Astrocyte (in vitro differentiated cells and primary cell): ENCODE measurements at places on chromosomes 6 and 20. TPM values are rescaled to one million over a fixed set of nuclear protein-coding genes. Genes with fewer than 3 reads are reported as not detected.

DNA sequence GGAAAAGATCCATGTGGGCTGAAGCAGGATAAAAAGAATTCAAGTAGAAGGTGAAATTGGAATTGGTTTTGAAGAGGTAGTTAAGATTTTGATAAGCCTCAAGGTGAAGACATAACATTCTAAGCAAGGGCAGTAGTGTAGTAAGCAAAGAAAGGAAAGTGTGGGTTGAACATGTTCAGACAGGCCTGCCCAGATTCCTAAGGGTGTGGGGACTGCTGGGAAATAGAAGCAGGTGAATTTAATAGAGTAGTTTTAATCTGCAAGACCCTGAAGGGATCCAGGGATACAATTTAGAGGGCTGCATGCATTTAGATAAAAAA is 19.1 kb downstream of the TAB2 start:
- DNase-seq = no peak

- DNase-seq = no peak
Measured at GRCh38 chr6:64252256-64252655, 616.7 kb downstream of the PHF3 start.

The NRSN1 gene
- total RNA-seq = not detected in 2 replicates

DNA sequence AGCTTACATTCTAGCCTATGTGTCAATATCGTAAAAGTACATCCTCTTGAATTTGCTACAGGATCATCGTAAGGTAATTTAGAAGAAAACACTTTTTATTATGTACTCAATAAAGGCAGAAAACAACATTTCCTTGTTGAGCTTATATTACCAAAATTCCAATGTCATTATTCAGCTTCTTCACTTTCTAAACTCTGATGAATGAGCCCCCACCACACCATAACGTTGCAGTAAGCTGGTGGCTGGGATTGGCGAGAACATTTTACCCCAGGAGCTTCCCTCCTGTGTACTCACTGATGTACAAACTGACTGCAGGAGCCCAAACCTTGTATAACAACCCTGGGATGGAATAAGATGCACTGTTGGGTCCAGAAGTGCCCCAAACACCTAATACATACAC is 238.1 kb upstream of the MARCKS start:
- peak; percentile 44 for DNase-seq

DNA sequence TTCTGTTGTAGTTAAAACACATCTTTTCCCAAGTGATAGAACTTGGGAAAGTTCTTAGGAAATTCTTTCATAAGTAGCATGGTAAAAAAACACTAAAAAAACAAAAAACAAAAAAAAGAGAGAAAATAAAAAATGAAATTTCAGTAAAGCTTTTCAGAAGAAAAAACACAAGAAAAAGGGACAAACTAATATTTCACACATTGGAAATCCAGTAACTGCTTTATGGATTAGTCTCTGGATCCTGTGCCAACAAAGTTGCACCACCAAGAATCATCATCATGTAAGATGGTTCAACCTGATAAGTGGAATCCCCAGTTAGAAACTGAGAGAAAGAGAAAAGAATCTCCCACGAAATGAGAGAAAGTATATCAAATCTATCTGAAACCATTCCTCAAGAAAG is 144.2 kb downstream of the GMDS start:
- no peak for DNase-seq

GRCh38 chr20:36941401-36941835 is 10.1 kb downstream of the SAMHD1 start:
- no peak for DNase-seq

GRCh38 chr6:122645256-122645655 is 35.1 kb downstream of the PKIB start:
- no peak for DNase-seq

The CCM2L gene
- total RNA-seq = 0.11 TPM in 1 of 2 replicates, not detected in the other

The THBS2 gene
- total RNA-seq = 135 and 260 TPM in 2 replicates

The HLA-DPB1 gene
- total RNA-seq = 2.7 and 3.4 TPM in 2 replicates

The SIRPB2 gene
- total RNA-seq = not detected in 2 replicates

DNA sequence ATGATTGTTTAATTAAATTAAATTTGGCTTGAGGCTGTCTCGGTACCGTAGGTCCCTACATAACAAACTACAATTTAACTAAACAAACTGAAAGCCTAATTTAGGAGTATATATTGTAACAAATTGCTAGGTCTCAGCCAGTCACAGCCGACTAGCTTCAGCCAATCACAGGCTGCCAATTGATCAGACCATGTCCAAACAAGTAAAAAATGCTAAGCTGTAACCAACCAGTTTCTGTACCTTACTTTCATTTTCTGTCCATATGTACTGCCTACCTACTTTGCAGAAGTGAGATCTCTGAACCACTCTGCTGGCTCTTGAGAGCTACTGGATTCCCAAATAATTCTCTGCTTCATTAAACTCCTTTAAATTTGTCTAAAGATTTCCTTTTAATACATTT is 648.0 kb upstream of the GJE1 start:
- DNase-seq = no peak

GRCh38 chr6:95286874-95287273 is 290.5 kb upstream of the MANEA start:
- DNase-seq = no peak

The XKR7 gene
- 0.36 and 0.48 TPM in 2 replicates for total RNA-seq

The MAP7 gene
- total RNA-seq = 2.8 and 3.3 TPM in 2 replicates

DNA sequence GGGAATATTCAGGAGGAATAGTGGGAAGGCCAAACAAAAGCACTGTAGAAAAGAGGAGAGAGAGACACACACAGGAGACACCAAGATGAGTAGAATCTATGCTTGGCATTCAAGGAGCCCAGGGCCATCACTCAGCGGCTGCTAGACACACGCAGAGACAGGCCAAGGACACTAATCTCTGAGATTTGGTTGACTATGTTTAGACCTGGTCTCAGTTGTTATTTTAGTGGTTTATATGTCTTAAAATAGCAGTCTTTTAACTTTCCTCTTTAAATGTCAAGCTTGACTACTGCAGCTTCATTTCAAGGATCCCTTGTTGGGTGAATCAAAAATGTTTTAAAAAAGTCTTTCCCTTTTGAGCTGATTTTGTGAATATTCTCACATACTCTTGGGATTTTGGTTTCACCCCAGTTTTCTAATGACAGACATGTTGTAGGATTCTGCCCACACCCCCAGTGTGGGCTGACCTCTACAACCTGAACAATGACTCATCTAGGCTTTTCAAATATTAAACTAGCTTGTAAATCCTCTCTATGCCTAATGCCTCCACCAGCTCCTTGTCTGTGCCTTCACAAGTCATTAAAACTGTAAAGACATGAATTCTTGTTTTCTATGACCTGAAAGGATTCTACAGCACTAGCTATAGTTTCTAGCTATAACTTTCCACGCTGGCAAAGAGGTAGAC is 142.7 kb upstream of the EXOC2 start:
- no peak for DNase-seq

- peak; percentile 28 for DNase-seq
Measured at GRCh38 chr6:46510651-46511050, 19.4 kb upstream of the RCAN2 start.
